HTR-8/SVneo (cell line): ENCODE measurements at places on chromosomes 4 and X.

GRCh38 chr4:188647820-188648370 is 508.7 kb downstream of the TRIML1 start:
- no peak for DNase-seq

DNA sequence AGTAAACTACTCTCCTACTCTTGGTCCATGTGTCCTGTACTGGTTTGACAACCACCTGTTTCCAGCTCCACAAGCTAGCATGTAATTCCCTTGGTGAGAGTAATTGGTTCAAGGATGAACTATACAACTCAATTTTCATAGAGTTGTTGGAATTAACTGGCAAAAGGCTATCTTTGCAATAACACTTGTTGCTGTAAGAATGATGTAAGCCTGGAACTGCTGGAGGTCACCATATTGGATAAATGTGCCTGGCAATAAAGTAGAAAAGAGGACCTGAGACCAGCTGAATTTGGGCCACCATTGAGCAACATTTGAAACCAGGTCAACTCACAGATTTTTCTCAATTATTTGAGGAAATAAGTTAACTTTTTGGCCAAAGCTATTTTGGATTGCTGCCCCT is 175.5 kb downstream of the CAMK2D start:
- DNase-seq = no peak

DNA sequence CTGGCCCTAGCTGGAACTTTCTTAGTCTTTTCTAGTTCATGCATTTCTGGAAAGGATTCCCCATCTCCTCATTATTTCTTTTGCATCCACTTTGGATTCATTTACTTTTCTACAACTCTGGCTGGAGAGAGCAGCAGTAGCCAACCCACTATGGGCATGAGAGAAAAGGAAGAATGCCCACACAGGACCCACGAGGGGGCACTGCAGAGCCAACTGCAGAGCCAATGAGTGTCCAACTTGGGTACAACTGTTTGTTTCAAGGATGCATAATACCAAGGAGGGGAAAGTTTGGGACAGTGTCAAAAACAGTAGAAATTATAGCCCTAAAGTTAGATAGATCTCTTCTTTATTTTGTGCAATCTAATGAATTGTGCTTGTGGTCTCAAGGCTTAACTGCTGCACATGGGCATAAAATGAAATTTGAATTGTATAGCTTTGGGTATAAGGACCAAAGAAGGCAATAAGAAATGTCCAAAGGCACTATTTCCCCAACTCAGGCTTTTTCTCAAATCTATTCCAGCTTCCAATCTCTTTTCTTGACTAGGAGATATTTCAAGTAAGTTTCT is 230.6 kb downstream of the NSUN7 start:
- peak; percentile 39 for DNase-seq

DNA sequence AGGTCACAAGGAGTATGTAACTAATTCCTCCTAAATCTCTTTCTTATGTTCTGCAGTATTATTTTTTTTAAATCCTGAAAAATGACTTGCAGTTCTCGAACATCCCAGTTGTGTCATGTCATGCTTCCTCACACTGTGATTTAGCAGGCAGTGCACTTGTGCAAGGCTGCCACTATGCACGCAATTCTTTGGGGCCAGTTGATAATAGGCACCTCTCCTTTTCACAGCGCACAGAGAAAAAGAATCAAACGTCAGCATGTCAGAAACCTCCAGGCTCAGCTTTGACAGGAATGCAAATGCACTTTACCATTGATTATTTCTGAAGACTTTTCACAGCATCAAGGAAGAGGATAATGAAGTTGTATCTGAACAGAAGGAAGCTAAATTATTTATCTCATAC is 62.9 kb downstream of the FGF13 start:
- DNase-seq = no peak

- no peak for DNase-seq
These were observed 79.6 kb upstream of the VCX3A start for GRCh38 chrX:6614506-6614905.

DNA sequence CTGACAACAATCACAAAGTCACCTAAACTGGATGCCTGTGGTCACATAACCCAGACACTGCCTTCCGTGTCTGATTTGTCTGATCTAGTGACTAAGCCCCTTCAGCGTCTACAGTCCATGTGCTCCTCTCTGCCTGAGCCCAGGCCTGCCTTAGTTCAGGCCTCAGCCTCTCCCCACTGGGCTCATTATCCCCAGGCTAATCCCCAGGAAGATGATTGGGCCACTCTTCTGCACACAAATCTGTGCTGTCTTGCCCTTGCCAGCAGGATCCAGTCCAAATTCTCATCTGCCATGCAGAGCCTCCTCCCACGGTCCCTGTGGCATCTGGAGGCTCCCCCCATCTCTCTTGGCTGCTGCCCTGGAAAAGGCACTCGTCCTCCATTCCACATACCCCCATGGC is 96.5 kb downstream of the SLC2A9 start:
- DNase-seq = no peak

DNA sequence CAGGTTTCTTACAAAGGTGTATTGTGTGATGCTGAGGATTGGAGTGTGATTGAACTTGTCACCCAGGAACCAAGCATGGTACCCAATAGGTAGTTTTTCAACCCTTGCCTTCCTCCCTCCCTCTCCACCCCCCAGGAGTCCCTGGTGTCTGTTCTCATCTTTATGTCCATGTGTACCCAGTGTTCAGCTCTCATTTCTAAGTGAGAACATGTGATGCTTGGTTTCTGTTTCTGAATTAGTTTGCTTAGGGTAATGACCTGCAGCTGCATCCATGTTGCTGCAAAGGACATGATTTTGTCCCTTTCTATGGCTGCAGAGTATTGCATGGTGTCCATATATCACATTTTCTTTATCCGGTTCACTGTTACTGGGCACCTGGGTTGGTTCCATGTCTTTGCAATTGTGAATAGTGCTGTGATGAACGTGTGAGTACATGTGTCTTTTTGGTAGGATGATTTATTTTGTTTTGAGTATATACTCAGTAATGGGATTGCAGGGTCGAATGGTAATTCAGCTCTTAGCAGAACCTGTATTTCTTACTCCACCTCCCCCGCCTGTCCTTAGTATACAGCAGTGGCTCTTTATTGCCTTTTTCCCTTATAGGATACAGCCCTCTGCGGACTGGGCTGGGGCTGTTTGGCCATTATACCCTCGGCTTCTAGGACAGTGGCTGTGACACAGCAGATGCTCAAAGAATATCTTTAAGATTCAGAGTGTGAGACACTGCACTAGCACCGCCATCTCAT is 145.4 kb downstream of the PTTG2 start:
- no peak for DNase-seq

DNA sequence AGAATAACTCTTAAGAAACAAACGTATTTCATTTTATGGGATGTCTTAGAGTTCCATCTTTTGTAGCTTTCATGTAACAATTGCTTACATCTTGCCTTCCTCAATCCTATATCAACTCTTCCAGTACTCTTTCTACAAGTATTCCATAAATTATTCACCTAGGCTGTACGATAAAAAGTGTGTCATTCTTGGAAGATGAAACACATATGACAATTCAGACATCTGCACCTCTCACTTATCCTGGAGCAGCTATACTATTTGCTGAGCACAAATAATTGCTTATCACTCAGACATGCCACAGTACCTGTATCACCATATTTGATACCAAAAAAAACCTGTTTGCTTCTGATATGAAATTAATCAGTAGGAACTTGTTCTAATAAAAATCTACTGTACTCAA is 1.0 kb downstream of the POF1B start:
- no peak for DNase-seq

GRCh38 chrX:3393178-3393577 is 46.7 kb upstream of the MXRA5 start:
- DNase-seq = peak; percentile 3

GRCh38 chr4:184693056-184693455 is 40.8 kb downstream of the CENPU start:
- no peak for DNase-seq
